ENCODE measurements at places on chromosomes 7 and 10.
A peak's percentile ranks its signal among the peaks of the same experiment; 100 is the strongest.

GRCh38 chr7:51589111-51589510 lies 272.5 kb upstream of the COBL start:
- DNase-seq: no peak

DNA sequence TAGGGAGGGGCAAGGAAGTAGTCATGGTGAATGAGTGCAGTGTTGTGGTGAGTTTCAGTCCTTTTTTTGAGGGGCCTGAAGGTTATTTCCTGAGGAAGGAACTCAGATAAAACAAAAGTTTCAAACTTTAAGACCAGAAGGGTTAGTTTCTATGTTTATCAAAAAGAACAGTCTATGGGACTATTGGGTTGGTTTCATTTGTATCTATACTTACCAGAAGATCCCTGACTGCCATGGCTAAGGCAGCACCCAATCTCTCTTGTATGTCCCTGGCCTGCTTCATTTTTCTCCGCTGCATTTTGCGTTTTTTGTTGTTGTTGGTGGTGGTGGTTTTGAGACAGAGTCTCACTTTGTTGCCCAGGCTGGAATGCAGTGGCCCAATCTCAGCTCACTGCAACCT lies 19.3 kb upstream of the GAD2 start:
- no peak for DNase-seq

DNA sequence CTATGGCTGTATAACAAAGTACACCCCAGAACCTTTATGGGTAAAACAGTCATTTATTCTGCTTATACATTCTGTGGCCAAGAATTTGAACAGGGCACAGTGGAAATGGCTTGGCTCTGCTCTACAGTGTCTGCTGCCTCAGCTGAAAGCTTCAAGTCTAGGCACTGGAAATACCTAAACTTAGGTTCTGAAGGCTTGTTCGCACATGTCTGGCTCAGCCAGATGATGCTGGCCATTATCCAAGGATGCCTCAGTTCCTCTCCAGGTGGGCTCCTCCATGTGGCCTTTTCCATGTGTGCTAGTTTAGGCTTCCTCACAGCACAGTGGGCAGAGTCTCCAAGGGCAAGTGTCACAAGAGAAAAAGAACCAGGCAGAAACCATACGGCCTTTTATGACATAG lies 76.8 kb downstream of the RALA start:
- DNase-seq: no peak

DNA sequence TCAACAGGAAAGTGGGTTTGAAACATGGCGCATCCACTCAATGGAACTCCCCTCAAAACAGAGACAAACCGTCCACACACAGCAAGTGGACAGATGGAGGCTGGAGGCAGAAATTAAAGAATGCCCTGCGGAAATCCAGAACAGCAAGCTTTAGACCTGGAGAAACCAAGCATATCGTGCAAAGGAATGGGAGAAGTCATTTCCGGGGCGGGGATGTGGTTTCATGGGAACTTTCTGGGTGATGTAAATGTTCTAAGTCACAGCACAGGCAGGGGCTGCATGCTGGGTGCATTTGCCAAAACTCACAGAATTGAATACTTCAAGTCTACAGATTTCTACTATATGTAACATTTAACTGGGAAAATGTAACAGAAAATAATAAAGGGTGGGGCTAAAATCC lies 213.0 kb downstream of the PTPRN2 start:
- no peak for DNase-seq

DNA sequence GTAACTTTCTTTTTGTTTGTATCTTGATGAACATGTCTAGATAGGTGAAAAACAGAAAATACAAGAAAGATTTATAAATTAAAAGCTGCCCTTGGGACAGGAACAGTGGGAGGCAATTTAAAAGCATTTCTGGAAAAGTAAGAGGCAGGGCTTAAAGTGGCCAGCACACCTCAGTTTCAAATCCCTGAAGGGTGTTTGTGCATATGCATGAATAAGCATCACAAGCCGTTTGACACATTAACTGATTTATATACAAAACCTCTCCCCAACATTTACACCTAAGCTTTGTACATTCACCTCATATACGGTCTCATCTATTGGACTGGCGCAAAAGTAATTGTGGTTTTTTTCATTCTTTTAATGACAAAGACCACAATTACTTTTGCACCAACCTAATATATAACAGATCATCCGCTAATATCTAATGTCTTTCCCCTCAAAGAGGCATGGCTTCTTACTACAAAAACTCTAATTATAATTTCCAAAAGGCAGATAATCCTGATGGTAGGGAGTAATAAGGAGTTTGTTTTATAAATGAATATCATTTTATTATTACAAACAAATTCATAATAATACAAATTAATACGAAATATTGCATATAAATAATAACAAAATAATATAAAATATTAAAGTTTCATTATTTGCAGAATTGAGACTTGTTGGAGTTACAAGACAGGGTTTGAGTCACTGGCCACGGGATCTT lies 48.3 kb downstream of the LRGUK start:
- DNase-seq: no peak

DNA sequence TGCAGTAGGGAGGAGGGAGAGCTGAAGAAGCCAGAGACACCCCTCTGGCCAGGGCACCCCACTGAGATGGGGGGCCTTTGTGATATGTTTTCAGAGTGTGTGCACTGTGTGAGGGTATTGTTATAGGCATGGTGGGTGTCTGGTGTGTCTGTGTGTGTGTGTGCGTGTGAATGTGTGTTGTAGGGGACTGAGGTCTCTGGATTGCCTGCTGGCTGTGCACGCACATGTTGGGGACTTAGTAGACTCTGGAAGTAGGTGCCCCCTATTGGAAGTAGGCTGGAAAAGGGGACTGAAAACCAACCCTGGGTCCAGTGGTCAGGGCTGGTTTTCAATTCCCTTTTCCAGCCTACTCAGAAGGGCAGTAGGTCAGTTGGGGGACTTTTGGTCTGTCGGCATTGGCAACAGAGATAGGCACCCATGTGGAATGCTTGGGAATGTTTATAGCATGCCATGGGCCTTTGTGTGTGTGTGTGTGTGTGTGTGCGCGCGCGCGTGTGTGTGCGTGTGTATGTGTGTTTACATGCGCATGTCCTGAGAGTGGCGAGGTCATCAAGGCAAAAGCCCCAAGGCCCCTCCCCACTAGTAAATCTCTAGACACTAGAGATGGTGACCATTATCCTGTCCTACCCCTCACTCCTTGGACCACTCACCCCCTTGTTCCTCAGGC lies 78.8 kb downstream of the HIF1AN start:
- no peak for DNase-seq

- no peak for DNase-seq
These were observed 830 bp downstream of the MET start for GRCh38 chr7:116672596-116673456.

DNA sequence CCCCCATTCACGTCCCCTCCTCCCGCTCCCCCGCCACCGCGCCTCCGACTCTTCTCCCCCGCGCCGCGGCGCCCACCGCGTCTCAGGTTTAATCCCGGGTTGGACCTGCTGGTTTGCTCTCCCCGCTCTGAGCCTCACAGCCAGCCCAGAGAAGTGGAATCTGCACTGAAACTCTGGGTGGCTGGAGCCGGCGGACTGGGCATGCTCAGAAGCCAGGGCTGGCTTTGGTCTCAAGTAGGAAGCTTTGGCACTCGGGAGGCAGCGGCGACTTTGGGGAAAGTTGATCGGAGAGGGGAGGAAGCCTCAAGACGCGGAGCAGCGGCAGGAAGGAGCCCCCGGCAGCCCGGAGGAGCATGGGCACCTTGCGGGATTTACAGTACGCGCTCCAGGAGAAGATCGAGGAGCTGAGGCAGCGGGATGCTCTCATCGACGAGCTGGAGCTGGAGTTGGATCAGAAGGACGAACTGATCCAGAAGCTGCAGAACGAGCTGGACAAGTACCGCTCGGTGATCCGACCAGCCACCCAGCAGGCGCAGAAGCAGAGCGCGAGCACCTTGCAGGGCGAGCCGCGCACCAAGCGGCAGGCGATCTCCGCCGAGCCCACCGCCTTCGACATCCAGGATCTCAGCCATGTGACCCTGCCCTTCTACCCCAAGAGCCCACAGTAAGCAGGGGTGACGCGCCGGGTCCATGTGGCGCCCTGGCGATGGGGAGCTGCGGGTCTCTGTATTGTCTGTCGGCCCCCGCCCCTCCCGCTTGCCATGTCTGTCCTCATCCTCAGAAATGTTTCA lies at the start of gene PRKG1:
Gene PRKG1, plus strand, starts transcription at position 250 of the 791 bp plus-strand sequence.
- DNase-seq: peak; percentile 50

- DNase-seq: no peak
These were observed 28.1 kb downstream of the SLIT1 start for GRCh38 chr10:97157578-97158095.

DNA sequence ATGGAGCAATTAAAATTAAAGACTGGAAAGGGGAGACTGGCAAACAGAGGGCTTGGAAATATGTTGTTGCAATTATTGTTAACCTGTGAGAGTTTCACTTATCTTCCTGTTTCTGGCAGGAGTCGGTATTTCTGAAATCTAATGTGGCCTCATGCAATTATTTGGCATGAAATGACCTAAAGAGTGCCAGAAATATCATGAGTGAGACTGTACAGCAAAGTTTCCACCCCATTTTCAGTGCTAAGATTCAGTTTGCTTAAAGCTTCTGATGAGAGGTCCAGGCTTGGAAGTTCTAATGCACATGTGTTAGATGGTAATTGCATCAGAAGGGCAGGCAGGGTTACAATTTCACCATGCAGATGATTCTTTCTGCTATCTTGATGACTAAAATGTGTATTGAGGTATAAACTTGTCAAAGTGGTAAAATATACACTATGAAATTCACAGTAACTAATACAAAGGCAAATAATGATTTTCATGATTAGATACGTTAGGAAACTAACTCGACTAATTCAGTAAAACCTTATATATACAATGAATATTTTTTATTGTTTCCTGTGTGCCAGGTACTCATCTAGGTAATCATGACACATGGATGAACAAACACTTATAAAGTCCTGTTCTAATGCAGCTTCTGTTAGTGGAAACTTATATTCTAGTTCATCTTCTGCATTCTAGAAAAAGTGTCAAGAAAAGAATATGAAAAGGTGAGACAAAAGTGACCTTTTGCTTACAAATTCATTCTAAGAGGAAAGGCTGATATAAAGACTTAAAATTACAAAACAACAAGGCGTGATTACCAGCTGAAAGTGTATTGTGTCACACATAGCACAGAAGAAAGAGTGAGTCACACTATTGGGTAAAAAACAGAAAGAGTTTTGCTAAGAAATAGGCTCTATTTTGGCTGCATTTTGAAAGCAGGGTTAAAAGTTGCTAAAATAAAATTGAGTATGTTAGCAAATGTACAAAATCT lies 533.4 kb upstream of the SEMA3D start:
- DNase-seq: peak; percentile 49

- DNase-seq: no peak
These were observed 77.4 kb downstream of the LRMDA start for GRCh38 chr10:75508814-75509306.

DNA sequence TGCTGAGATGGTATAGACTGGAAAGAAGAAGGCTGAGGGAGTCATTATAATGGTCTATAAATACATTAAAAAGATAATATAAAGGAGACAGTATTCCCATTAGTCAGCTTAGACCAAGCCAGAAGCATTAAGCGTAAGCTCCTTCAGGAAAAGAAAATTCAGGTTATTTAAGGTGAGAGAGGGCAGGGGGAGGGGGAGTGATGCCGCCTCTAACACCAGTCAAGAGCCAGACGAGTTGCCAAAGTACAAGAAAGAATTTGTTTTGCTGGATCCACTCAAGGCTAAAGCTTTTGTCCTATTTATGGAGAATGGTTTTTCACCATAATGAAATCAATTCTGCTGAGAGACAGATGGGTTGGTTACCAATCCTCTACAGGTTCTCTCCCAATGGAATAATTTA lies 99.3 kb downstream of the CFAP58 start:
- no peak for DNase-seq

- no peak for DNase-seq
These were observed 162.2 kb downstream of the PKD1L1 start for GRCh38 chr7:47785923-47786556.

DNA sequence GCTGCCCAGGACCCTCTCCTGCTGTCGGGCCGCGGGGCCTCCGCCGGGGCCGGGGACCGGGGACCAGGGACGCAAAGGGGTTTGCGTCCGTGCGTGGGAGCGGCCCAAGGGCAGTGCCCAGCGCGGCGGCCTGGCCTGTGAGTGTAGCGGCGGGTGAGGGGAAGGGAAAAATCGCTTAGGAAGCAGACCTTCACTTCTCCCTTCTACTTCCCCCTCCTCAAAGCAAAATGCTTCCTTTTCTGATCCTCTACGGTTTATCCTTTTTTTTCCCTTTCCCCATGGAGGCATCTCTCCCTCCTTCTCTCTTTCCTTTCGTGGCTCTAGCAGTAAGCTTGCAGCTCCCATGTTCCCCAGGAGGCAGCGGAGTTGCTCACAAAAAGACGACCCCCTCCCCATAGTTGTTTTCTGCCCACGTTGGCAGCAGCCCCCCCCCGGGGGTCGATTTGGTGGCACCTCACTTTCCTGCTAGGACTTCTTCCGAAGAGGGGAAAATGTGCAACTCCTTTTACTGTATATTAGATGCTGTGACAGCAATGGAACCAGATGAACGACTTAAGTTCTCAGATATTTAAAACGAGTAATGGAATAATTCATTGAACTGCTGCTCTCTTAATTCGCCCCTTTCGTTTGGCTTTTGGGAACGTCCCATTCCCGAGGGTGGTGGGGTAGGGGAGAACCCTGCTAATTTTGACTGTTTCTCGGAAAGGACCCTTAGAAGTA lies 724 bp downstream of the CAPZA2 start:
- no peak for DNase-seq

DNA sequence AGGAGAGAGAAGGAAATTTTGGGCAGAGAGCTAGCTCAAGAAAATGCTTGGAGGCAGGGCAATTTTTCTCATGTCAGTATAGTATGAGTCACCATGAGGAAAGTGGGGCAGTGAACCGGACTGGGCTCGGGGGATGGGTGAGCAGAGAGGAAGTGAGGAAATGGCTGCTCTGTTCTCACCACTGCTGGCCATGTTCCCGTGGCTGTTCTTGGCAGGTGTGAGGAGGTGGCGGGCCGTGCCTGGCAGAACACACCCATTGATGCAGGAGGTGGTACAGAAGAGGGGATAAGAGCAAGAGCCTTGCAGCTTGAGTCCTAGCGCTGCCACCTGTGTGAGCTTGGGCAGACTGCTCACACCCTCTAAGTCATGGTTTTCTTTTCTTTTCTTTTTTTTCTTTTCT lies 304.4 kb upstream of the LYZL1 start:
- DNase-seq: peak; percentile 72

- peak; percentile 88 for DNase-seq
These were observed 218.3 kb downstream of the AHR start for GRCh38 chr7:17516771-17517170.

- DNase-seq: no peak
These were observed 6.4 kb downstream of the NFKB2 start for GRCh38 chr10:102401735-102402511.

GRCh38 chr10:338171-339037 lies 203.1 kb downstream of the ZMYND11 start:
- no peak for DNase-seq
